ENCODE measurements at places on chromosomes 2 and 18.

DNA sequence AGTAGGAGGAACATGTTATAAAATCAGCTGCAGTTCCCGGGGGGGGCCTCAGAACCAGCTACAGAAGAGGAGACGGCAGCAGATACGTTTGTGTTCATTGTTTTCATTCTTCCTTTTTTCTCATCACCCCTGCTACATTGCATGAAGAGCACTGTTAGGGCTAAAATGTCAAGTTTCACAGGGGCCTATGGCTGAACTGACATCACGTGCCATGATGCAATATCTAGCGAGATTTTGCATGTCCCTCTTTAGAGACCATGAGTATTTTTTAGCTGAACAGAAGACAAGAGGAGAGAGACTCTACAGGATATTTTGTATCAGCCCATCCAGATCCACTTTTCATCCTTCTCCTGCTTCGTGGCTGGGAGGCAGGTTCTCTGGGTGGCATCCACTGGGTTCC lies 97.6 kb downstream of the MRPS9 start:
- no peak for DNase-seq

DNA sequence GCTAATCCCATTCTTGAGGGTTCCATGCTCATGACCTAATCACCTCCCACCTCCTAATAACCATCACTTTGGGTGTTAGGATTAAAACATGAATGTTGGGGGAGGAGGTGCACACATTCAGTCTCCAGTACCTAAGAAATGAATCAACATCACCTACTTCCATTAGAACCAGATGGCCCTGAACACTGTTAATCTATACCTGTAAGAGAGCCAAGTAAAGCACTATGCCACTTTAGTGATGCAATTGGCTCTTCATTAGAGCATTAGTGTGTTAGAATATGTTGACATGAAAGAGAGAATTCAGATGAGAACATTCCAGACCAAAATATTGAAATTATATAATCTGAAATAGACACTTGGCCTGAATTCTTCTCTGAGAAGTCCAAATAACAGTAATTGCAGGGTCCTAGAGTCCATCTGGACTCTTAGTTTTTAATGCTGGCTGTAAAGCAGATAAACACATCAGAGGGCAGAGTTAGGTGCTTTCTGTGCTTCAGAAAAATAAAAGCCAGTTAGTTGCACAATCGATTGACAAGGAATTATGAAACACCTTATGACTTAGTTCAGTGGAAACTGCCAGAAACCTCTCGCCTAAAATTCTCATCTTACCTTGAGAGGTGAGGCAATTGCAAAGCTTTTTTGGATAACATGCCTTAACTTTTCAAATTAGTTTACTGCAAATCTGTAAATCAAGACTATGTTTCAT lies 923.7 kb downstream of the SLC4A3 start:
- no peak for DNase-seq

- DNase-seq: no peak
Measured at GRCh38 chr2:199136242-199136641, 321.5 kb downstream of the SATB2 start.

GRCh38 chr2:154556146-154556545 lies 142.3 kb upstream of the KCNJ3 start:
- DNase-seq: no peak

DNA sequence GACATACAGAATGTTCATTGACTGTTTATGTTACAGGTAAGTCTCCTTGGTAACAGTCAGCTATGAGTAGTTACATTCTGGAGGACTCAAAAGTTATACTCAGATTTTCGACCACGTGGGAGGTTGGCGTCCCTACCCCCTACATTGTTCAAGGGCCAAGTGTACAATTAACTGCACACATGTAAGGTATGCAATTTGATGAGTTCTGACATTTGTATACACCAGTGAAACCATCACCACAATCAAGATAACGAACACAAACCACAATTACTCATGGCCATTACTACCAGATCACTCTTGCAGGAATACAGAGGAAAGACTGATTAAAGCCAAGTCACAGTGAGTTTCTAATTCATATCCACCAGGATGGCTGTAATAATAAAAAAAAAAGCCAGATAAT lies 39.6 kb upstream of the LDLRAD4 start:
- no peak for DNase-seq

GRCh38 chr2:174121175-174121574 lies 127.2 kb downstream of the OLA1 start:
- no peak for DNase-seq

- no peak for DNase-seq
Measured at GRCh38 chr2:197181491-197181890, 129.1 kb downstream of the ANKRD44 start.

DNA sequence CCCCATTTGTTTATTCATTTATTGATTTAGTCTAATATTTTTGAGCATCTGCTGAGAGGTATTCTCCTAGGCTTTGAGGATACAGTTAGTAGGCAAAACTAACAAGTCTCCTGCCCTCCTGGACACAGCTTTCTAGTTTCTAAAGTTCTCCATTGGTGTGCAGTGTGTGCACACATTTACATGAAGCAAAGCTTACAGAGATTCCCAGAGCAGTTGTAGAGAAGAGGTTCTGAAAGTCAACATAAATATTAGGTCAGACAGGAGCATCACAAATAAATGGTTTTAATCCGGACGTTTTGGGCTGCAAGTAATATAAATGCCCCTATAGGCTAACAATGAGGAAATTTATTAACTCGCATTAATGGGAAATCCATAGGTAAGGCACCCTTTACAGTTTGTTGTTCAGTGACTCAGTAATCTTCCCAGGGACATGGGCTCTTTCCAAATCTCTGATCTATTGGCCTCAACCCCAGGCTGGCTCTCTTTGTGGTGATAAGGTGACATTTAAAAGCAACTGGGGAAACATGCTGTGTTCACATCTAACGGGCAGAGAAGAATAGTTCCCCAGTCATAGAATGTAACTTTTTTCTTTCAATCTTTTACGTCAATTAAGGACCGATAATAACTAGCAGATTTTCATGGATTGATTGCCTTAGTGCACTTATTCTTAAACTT lies 407.2 kb downstream of the PTPRM start:
- peak; percentile 53 for DNase-seq

DNA sequence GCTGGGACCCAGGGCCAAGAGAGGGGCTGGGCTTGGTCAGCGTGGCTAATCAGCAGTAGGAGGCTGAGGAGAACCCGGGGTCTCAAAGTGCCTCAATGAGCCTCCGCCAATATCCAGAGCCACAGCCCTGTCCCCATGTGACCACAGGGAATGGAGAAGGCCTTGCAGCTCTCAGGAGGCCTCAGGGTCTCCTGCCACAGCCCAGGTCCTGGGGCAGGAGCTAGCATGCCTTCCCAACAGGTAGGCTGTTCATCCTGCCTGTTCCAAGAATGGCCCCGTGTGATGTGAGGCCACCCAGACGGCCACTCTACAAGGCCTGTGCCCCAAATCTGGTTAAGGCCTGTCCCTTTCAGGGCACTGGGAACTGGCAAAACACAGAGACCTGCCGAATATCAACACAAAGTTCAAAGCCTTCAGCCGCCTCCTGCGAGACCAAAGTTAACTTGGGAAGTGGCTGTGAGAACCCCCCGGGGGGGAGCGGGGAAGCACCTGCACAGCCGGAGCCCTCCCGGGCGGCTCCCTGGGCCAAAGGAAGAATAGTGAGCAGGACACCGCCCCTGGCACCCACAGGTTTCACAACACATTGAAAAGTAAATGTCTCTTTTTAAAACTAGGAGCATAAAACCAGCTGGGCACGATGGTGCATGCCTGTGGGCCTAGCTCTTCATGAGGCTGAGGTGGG lies 4.5 kb upstream of the LIMS2 start:
- DNase-seq: no peak

DNA sequence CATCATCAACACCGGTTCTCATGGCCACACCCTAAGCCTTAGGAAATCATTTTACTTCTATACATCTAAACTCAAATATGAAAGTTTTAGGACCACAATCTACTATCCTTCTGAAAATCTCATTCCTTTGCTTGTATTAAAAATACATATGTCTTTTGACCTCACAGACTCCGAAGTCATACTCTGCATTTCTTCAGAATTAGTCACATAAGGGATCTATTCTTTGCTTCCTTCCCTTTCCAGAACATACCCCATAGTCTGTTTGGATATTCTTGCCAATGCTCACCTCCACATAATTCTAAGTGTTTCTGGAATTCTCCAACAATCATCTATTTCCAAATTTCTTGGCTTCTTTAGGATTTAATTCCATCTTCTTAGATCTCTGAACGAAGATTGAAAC lies 14.2 kb upstream of the DSG1 start:
- no peak for DNase-seq

- DNase-seq: no peak
Measured at GRCh38 chr2:199690225-199690624, 160.8 kb downstream of the FTCDNL1 start.

DNA sequence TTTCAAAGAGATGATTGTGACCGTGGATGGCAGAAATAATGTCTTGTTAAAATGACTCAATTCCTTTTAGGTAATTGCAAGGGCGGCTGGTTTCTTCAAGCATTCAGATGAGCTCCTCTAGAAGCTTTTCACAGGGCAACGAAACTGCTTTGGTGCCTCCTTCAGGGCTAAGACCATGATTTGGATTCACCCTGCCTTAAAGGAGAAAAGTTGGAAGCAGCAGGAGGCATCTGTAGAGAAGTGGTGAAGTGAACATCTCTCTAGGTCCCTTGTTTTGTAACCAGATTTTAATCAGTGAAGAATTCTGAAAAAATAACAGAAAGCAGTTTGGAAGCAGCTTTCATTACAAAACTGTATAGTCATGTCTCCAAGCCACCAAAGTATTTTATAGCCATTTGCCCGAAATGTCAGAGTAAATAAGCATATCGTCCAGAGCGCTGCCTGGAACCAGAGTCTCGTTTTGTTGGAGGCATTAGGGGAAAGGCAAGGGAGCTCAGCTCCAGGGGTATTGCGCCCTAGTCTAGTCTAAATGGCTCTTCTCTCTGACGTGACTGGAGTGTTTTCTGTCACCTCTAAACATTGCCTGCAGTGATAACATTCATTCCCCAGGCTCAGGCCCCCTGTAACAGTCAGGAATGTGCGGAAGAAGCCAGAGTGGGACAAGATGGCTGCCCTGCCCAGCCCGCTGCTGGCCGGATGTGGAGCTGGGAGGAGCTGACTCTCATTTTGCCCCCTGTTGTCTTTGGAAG lies 57.8 kb upstream of the ITGB6 start:
- no peak for DNase-seq

- no peak for DNase-seq
Measured at GRCh38 chr2:1584691-1585485, 159.4 kb downstream of the PXDN start.

DNA sequence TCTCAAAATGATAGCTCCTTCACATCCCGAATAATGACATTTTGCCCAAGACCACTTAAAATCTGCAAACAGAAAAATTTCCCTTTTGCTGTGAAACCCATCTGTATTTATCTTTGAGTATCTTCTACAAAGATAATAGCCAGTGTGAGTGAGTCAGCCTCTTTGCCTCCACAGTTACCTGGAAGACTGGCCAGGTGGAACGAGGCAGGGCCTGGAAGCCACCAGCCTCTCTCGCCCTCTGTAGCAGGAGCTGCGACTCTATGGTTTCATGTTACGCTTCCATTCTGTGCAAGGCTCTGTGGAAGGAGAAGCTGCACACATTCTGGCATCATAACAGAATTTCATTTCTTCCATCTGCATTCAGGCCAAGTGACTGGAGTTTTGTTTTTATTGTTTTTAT lies 9.5 kb downstream of the ELP2 start:
- no peak for DNase-seq

DNA sequence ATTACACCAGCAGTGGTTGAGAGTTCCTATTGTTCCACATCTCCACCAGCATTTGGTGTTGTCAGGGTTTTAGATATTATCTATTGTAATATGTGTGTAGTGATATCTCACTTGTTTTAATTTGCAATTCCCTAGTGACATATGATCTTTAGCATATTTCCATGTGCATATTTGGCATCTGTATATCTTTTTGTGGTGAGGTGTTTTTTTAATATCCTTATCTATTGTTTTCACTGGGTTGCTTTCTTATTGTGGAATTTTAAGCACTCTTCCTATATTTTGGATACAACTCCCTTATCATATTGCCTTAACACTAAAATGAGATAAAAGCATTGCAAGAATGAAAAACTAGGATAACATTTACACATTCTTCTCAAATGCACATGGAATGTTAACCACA lies 453.9 kb upstream of the FSIP2 start:
- DNase-seq: no peak

Data from LNCaP clone FGC (cell line).